ENCODE measurements at places on chromosomes 2 and 18.
A peak's percentile ranks its signal among the peaks of the same experiment; 100 is the strongest.

- DNase-seq: no peak
Observed at GRCh38 chr2:216974321-216975302, 114.7 kb upstream of the TNP1 start.

- peak; percentile 27 for DNase-seq
Observed at GRCh38 chr2:15243762-15244161, 317.4 kb downstream of the NBAS start.

DNA sequence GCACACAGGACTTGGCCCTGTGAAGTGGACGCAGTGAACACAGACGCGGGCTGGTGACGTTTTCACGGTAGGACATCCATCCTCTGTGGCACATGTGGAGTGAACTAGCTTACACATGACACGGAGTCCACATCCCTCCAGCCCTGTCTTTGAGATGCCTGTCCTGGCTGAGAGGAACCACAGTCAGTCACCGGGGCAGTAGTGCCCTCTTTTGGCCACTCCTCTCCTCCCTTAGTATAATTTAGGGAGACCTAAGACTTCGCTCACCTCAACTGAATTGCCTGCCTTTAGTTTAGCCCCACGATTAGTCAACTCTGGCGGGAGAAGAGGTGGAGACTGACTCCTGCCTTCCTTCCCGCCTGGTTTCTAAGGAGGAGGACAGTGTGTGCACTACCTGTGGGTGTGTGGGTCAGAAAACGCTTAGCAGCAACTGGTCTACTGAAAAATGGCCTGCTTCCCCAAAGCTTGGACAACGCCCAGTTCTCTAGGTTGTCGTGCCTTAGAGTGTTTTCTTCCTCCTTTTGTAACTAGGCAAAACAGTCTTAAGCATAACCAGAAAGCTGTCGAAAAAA lies 70.6 kb downstream of the MBP start:
- DNase-seq: no peak

GRCh38 chr2:95359031-95359430 lies 43.5 kb upstream of the FAHD2A start:
- no peak for DNase-seq

- no peak for DNase-seq
Observed at GRCh38 chr2:47058003-47058931, 96.8 kb downstream of the STPG4 start.

DNA sequence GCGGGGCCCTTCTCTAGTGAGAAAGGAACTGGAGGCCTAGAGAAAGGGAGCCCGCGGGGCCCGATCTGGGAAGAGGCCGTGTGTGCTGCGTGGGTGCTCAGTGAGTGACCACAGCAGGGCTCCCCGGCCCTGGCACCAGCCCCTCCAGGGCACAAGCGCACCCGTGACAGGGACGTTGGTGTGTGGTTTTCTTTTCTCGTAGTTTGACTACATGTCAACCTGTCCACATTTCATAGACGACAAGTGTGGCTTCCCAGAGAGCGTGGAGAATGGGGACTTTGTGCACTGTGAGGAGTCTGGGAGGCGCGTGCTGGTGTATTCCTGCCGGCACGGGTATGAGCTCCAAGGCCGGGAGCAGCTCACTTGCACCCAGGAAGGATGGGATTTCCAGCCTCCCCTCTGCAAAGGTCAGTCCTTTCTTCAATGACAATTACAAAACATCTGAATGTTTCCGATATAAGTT lies 83.1 kb downstream of the TPO start:
- DNase-seq: no peak

DNA sequence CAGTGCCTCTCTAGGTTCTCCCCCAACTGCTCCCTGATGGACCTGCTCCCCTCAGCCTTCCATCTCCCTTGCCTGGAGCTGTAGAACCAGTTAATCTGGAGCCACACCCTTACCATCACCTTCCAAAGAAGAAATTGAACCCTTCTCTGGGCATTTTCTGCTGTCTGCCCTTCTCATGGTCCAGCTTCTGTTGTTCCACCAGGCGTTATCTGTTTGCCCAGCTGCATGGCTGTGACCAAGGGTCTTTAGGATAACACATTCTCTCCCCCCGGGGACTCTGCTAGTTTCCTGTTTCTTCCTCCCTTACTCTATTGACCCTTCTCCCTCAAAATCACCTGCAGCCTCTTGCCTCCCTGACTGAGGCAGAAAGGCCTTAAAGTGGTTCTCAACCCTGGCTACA lies 3.2 kb upstream of the ANKRD53 start:
- no peak for DNase-seq

DNA sequence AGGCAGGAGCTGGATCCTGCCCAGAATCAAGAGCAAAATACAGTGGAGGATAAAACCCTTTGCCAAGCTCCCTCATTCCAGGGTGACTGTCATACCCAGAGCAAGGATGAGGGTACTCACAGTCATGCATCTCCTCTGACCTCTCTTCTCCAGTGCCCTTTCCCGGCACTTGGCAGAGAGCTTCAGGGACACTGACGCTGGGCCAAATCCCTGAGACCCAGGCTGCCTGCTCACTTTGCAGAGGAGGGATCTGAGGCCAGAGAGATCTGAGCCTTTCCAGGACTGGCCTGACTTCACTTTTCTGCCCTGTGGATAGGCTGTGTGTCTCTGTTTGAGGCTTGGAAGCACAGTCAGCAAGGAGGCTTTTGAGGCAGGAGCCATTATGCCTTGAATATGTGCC lies 330.0 kb downstream of the CELF4 start:
- no peak for DNase-seq

DNA sequence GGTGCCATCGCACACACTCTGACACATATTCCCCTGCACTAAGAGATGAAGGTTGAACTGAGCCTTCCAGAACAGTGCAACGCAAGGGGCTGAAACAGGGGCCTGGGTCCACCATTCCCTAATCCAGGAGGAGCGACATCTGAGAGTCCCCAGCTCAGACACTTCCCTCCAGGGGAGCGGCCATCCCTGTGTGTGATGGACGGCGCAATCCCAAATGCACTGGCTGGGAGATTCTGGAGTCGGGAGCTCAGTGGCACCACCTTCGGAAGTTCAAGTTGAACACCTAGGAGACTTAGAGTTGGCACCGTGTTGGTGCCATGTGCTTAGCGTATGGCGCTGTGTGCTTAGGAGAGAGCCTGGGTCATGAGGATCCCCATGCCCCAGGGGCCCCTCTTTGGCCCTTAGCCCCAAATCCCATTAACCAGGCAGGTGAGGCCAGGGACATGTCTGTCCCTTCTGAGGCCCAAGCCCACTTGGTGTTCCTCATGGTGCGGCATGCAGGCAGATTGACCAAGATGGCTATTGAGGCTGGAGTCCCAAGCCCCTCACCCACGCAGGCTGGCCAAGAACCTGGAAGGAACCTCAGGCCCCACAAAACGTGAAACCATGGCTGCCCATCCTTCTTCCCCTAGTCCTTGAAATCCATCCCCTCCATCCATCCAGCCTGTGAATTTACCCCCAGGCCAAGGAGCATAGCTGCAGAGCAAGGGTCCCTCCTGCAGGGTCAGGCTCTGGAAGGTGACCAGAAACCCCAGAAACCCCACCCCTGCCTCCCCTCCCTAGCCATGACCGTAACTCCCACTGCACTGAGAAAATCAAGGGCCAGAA lies 114.1 kb upstream of the OTOS start:
- DNase-seq: no peak

GRCh38 chr2:5706717-5707455 lies 14.7 kb downstream of the SOX11 start:
- DNase-seq: no peak

DNA sequence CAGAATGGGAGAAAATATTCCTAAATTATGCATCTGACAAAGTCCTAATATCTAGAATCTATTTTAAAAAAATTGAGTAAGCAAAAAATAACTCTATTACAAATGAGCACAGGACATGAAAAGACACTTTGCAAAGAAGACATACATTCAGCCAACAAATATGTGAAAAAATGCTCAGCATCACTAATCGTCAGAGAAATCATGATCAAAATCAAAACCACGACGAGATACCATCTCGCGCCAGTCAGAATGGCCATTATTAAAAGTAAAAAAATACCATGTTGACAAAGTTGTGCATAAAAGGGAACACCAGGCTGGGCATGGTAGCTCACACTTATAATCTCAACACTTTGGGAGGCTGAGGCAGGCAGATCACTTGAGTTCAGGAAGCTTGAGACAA lies 63.5 kb downstream of the EVA1A start:
- no peak for DNase-seq

DNA sequence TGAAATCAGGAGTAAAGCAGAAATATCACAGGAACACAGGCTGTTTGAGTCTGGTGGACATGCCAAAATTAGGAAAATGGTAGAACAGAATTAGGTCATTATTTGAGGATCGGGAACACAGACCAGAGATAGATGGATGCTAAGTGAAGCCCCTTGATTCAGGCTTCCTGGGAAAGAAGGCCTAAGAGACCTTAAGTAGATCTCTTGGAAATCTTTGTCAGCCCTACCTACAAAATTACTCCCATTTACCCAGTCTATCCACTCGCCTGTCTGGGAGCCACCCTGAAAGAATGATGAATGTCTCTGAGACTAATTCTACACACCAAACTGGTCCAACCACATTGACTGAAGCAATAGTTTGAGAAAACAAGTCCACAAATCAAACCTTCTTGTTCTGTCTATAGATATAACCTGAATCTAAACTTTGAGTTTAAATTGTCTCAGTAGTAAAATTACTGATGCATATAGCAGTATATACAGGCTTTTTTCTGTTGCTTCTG lies 36.6 kb upstream of the TANK start:
- DNase-seq: no peak

- no peak for DNase-seq
Observed at GRCh38 chr2:203690441-203691047, 15.9 kb upstream of the CD28 start.

DNA sequence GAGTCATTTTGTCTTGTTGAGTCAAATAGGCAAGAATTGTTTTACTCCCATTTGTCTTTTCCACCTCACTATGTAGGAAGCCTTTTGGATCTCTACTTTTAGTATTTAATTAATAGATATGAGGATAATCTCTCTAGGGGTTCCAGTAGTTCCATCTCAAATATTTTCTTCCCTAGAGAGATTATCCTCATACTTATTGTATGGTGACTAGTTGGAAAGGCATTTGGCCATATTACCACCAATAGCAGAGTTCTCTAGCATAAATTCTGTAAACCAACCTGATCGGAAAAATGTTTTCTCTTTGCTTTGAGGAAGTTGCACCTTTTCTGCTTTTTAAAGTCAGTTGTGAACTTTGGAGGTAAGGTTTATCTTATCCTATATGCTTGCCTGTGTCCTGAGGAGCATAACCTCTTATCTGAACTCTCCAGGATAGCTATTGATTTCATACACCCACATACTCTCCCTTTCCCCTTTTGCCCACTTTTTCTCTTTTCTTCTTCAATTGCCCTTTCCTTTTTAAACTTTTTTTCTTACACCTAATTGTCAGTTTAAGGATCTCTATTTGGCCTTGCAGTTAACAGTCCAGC lies 100.8 kb downstream of the GALNT1 start:
- no peak for DNase-seq

DNA sequence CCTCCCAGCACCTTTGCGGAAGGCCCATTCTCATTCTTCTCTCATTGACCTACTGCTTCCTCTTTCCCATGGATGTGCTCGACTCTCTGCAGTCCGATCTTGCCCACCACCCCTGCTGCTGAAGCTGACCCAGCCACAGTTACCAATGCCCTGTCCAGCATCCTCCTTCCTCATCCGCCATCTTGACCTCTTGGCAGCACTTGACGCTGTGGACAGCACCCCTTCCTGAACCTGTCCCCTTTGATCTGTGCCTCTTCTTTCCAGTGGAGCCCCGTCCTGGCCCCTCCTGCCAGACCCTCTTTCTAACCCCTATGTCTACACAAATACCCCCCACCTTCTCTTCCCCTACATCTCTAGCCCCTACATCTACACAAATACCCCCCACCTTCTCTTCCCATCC lies 209.1 kb downstream of the SEPTIN10 start:
- no peak for DNase-seq

GRCh38 chr18:10949655-10950054 lies 199.7 kb downstream of the PIEZO2 start:
- DNase-seq: no peak

DNA sequence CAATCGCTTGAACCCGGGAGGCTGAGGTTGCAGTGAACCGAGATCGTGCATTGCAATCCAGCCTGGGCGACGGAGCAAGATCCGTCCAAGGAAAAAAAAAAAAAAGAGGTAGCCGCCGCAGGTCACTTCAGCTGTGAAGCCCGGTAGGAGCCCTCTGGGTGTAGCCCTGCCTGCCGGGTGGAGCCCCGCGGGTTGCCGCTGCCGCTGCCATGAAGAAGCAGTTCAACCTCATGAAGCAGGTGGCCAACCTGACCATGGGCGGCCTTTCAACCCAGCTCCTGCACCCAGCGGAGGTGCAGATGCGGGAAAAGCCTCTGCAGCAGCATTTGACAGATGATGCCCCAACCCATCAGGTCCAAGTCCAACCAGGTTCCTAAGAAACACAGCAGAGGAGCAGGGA lies 219.5 kb upstream of the SLC39A10 start:
- DNase-seq: no peak

All from HEK293T (cell line).